Smooth muscle cell of the coronary artery (primary cell): ENCODE measurements at places on chromosomes 6 and 20. TPM values are rescaled to one million over a fixed set of nuclear protein-coding genes. Genes with fewer than 3 reads are reported as not detected.

The VIP gene
- total RNA-seq = 0.08 TPM in 1 of 2 replicates, not detected in the other

The WFDC5 gene
- total RNA-seq = not detected in 2 replicates

The RBM24 gene
- 0.23 and 12.9 TPM in 2 replicates for total RNA-seq

The OR2H1 gene
- not detected in 2 replicates for total RNA-seq

The KCTD20 gene
- total RNA-seq = 64.6 and 84.5 TPM in 2 replicates

The CST7 gene
- total RNA-seq = not detected in 2 replicates

The SPATS1 gene
- not detected in 2 replicates for total RNA-seq

The PARD6B gene
- total RNA-seq = 0.23 and 1.7 TPM in 2 replicates

The DOK5 gene
- 21.9 and 28.4 TPM in 2 replicates for total RNA-seq

The DTD1 gene
- total RNA-seq = 38.6 and 100 TPM in 2 replicates

The LGSN gene
- not detected in 2 replicates for total RNA-seq

The LSM2 gene
- 24.6 and 27.8 TPM in 2 replicates for total RNA-seq

The HDGFL1 gene
- total RNA-seq = not detected in 2 replicates

The AVP gene
- total RNA-seq = not detected in 2 replicates

The SYNDIG1 gene
- total RNA-seq = 3.3 and 4.9 TPM in 2 replicates

The VGLL2 gene
- total RNA-seq = not detected in 2 replicates

The ERVFRD-1 gene
- total RNA-seq = not detected in 2 replicates

The TMEM170B gene
- total RNA-seq = 0.45 and 1.1 TPM in 2 replicates

The VPS16 gene
- 66.8 and 135 TPM in 2 replicates for total RNA-seq

The PRICKLE4 gene
- total RNA-seq = 0.15 and 0.23 TPM in 2 replicates

The THEMIS gene
- not detected in 2 replicates for total RNA-seq

The REM1 gene
- total RNA-seq = 0.15 TPM in 1 of 2 replicates, not detected in the other

The UBE2C gene
- total RNA-seq = 1.6 and 7.7 TPM in 2 replicates

The FOXQ1 gene
- not detected in 2 replicates for total RNA-seq

The IL17F gene
- not detected in 2 replicates for total RNA-seq

The ULBP3 gene
- 5.0 and 5.2 TPM in 2 replicates for total RNA-seq

The PTGIS gene
- total RNA-seq = 157 and 209 TPM in 2 replicates

The TXLNB gene
- total RNA-seq = 0.15 and 0.23 TPM in 2 replicates

The SPTLC3 gene
- 0.98 and 2.1 TPM in 2 replicates for total RNA-seq

The FRK gene
- 0.47 and 2.0 TPM in 2 replicates for total RNA-seq

The RIPPLY2 gene
- total RNA-seq = under 0.01 TPM in 1 of 2 replicates, not detected in the other

The CRNKL1 gene
- 19.4 and 21.3 TPM in 2 replicates for total RNA-seq

The RIPOR3 gene
- total RNA-seq = 1.1 and 23.1 TPM in 2 replicates

The SUMO4 gene
- 0.70 and 1.1 TPM in 2 replicates for total RNA-seq

The FAM209B gene
- total RNA-seq = 0.23 TPM in 1 of 2 replicates, not detected in the other

The SEMG1 gene
- not detected in 2 replicates for total RNA-seq

The MEI4 gene
- total RNA-seq = not detected in 2 replicates

The RGL2 gene
- 12.6 and 21.9 TPM in 2 replicates for total RNA-seq

The TCF21 gene
- 3.5 and 9.9 TPM in 2 replicates for total RNA-seq

The ADGRG6 gene
- 0.75 and 1.3 TPM in 2 replicates for total RNA-seq

The RIPOR2 gene
- 0.23 TPM in 1 of 2 replicates, not detected in the other for total RNA-seq

The ETV7 gene
- total RNA-seq = 0.75 and 2.8 TPM in 2 replicates

The TFAP2B gene
- not detected in 2 replicates for total RNA-seq

The PDYN gene
- total RNA-seq = not detected in 2 replicates

The SIRPD gene
- total RNA-seq = not detected in 2 replicates

The DSP gene
- 1.8 and 41.5 TPM in 2 replicates for total RNA-seq

The GTF3C6 gene
- total RNA-seq = 32.1 and 52.0 TPM in 2 replicates

The GPX6 gene
- not detected in 2 replicates for total RNA-seq
